ENCODE measurements at places on chromosomes 4 and X. TPM values are rescaled to one million over a fixed set of nuclear protein-coding genes. Genes with fewer than 3 reads are reported as not detected.

The FREM3 gene
- total RNA-seq = not detected

DNA sequence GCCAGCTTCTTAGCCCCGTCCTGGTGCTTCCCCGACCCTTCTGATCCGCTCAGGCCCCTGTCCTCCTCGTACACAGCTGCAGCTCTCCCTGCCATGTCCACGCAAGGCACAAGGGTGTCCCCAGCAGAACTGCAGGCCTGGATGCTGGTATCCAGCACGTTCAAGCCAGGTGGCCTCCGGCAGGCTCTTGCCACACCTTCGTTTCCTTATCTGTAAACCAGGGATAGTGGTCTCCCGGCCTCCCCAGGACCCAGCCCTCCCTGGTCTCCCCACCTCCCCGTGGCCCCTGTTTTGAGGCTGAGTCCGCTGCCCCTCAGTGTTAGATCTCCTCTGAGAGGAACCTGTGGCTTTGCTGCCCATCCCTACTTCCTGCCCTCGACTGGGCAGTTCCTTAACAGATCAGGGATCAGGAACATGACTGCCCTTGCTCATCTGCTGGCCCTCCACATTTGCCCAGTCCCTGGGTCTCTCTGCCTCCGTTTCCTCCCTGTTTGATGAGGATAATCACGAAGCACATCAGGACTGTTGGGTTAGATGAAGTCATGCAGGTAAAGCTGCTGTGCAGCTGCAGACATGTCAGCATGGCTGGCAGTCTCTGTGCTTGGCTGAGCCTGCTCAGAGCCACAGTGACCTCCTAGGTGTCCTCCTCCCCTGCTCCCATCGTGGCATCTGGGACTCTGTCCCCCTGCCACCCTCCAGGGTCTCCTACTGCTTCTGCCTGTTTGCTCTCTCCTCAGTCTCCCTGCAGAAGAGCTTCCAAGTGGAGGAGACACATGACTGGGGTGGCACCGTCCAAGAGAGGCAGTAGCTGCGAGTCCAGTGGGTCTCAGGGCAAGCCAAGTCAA, 32.9 kb downstream of the PIGG start:
- no peaks in the 10 kb centered on the region for H3K27me3 ChIP-seq
- H3K4me1 ChIP-seq = no peaks in the 10 kb centered on the region
- DNase-seq = no peak
- no peak overlapping the region for H3K27ac ChIP-seq
- H3K36me3 ChIP-seq = peaks cover 84% of the 10 kb centered on the region
- H3K4me3 ChIP-seq = no peak overlapping the region

- H3K27me3 ChIP-seq = no peaks in the 10 kb centered on the region
- no peaks in the 10 kb centered on the region for H3K36me3 ChIP-seq
- no peak for DNase-seq
- H3K4me3 ChIP-seq = no peak overlapping the region
Measured at GRCh38 chr4:30538794-30539193, 181.4 kb upstream of the PCDH7 start.

The USP51 gene
- total RNA-seq = 1.2 TPM

Measured in activated B cell treated with CpG ODN at 0.5 μM for 24 hours (primary cell).